HCEC 1CT (cell line): ENCODE measurements at places on chromosomes 13 and 19.

- DNase-seq: no peak
Measured at GRCh38 chr19:18057557-18057956, 29.2 kb downstream of the IL12RB1 start.

DNA sequence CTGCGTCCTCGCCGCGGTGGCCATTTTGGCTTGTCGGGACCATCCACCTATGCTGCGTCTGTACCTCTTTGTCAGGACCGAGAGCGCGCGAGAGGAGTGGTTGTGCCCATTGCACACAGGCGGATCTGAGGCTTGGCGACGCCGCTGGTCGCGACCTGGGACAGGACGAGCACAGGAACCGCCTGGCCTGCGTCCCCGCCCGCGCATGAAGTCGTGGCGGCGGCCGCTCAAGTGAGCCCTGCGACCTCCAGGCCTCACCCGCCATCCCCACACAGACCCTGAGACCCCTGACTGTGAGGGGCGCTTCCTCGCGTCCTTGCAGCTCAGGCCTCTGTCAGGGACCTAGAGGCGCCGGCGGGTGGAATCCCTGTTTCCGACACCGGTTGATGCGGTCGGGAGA is 16.8 kb downstream of the ZNF586 start:
- DNase-seq: no peak

DNA sequence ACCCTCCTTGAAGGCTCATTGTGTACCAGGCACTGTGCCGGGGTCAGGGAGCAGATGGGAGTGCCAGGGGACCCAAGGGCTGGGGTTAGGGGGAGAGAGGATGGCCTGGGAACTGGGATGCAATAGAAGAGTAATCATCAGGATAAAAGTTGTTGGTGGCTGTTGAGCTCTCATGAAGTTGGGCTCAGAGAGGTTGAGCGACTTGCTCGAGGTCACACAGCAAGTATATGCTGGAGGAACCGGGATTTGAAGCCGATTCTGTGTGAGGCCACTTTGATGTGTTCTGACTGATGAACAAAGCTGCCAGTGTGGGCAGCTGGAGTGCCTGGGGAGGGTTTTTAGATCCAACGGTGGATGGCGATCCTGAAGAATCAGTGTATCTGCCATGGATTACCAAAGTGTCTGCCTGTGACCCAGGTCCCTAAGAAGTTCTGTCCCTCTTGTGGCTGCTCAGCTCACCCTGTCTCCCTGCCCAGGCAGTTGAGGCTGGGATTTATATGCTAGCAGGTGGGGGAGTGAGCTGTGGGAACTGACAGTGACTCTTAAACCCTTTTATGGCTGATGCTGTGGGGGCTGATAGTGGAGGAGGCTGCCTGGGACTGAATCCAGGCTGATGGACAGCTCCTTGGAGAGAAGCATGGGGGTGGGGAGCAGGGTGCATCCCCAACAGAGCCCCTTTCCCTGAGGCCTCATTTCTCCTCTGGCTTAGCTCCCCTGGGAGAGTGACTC is 8.3 kb downstream of the ARHGEF18 start:
- DNase-seq: no peak

DNA sequence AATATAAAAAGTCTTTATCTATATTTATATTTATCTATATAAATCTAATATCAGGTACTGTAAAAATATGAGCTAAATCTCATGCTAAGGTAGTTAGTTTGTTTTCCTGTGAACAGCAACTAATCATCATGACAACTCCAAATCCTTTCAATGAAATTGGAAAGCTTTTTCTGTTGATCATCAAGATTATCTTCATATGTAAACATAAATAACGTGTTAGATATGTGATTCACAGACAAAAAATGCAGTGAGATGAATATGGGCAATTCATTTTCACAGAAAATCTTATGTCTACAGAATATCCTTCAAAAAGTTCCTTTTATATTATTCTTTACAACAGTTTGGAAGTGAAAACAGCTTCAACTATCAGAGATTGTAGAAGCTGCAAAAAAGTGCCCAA is 41.7 kb upstream of the EEF1AKMT1 start:
- no peak for DNase-seq

GRCh38 chr19:31351855-31352195 is 2.6 kb upstream of the TSHZ3 start:
- no peak for DNase-seq

GRCh38 chr13:106003651-106004050 is 531.8 kb downstream of the EFNB2 start:
- DNase-seq: no peak

DNA sequence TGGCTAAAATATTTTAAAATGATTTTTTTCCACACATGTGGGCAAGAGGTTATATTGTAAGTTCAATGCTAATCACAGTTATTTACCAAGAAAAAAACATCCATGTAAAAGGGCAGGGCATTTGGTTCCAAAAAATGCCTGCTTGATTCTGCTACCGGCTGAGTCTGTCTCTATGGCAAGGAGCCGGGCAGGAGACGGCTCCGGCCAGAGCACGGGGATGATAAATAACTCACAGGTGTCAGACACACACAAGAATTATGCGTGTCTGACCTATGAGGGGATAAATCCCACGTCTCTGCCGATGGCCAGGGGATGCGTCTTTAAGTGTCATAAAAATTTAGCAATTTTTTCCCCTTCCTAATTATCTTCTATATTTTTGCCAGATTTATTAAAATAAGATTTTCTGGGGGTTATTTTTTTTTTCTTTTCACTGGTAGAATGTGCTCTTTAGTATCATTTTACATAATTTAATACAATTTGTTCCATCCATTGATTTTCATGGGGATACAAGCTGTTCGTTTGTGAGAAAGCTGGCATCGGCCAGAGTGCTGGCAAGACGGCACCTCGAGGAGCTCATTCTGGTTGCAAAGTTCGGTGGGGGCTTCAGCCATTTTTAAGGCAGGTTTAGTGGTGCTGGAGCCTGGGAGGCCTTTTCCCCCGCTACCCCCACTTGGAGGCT is 253.9 kb downstream of the ZNF536 start:
- DNase-seq: no peak

GRCh38 chr19:15937771-15938170 is 3.4 kb upstream of the CYP4F11 start:
- DNase-seq: no peak

- DNase-seq: no peak
Measured at GRCh38 chr19:38617764-38618589, at the start of gene MAP4K1. Gene MAP4K1, minus strand, starts transcription at chr19:38617953. Its CDS starts 58 bp downstream, at chr19:38617895.

GRCh38 chr13:75368167-75368566 is 113.8 kb downstream of the TBC1D4 start:
- DNase-seq: peak; percentile 82

DNA sequence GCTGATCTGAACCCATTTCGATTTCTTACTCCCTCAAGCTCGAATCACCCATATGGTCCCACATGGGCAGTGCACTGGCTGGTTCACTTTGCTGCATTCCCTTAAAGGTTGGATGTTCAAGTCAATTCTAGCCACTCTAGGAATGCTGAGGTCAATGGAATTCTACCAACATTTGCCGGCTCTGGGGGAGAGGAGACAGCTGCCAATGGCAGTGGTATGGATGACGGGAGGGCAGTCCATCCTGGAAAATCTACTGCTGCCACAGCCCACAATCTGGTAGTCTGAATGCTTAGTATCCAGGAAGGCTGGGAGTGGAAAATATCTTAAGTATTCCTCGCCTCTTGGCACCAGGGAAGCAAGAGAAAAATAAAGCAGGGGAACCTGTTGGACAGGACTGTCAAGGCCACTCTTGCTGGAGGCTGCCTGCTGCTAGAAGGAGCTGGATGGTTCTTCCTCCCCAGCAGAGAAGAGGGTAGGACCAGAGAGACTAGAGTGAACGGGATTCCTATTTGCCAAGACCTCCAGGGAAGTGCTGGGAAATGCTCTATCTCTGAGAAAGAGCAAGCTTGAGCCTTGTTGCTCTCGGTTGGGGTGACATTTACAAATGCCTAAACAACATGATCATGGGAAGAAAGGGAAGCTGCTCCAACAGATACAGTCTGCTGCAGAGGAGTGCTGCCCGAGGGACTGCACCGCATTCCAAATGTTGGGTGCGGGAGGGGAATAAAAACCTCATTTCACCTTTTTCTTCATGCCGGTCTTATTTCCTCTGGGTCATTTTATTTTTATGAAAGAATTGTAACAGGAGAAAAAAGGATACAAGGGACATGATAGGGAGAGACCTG is 20.7 kb upstream of the HMGB1 start:
- DNase-seq: no peak

GRCh38 chr13:43787997-43788396 is 1.2 kb upstream of the ENOX1 start:
- DNase-seq: peak; percentile 67

- DNase-seq: no peak
Measured at GRCh38 chr19:19192910-19193423, 909 bp downstream of the RFXANK start.

DNA sequence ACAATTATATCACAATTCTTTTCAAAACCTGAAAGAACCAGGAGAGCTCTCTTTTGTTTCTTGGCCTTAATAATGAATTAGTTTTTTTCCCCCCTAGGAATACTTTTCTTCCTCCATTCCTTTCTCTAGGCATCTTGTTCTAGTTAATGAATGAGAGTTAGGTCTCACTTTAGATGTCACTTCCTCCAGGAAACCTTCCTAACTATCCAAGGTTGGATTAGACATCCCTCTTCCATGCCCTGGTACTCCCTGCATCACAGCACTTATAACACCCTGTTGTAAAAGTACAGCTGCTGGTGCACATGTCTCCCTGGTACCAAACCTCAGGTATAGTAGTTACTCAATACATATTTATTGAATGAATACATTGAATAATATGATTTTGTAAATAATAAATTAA is 21.2 kb upstream of the DGKH start:
- DNase-seq: no peak

GRCh38 chr13:94329277-94329676 is 150.2 kb downstream of the DCT start:
- no peak for DNase-seq

GRCh38 chr19:41001243-41001971 is 10.3 kb downstream of the CYP2B6 start:
- no peak for DNase-seq

GRCh38 chr19:2769218-2769617 is 13.9 kb downstream of the SGTA start:
- no peak for DNase-seq

GRCh38 chr19:48492925-48493717 is 18.5 kb downstream of the LMTK3 start:
- peak; percentile 95 for DNase-seq

- DNase-seq: peak; percentile 6
Measured at GRCh38 chr13:20057963-20058362, 99.4 kb downstream of the ZMYM2 start.

DNA sequence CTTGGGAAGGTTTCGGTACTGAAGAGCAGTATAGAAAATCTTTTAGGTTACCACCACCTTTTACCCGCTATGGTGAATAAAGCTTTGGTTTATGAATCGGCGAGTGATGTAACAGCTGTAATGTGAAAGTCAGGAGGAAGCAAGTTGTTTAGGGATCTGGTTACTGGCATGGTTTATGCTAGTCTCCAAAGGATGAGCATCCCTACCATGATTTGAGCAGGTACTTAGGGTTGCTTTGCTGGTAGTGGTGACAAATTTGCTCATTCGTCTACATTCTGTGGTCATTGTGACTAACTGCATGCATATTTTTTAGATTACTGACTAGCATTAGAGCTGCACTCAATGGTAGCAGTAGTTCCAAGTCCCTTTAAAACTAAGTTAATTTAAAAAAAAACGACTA is 104.1 kb downstream of the FRY start:
- DNase-seq: peak; percentile 69

DNA sequence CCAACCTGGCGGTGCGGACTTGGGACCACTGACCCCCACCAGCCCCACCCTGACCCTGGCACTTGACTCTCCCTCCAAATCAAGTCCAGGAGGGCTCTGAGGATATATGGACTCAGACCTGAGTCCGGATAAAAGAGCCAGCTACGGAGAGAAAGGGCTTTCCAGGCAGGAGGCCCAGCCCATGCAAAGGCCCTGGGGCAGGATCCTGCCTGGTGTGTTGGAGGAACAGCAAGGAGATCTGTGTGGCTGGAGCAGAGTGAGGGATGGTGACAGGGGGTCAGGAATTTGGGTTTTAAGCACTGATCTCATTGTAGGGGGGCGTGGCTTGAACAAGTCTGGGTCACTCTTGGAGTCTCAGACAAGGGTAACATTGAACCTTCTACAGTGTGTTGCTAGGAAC is 474 bp upstream of the ZNRF4 start:
- no peak for DNase-seq

- DNase-seq: no peak
Measured at GRCh38 chr13:51996641-51997040, 14.6 kb downstream of the ATP7B start.

DNA sequence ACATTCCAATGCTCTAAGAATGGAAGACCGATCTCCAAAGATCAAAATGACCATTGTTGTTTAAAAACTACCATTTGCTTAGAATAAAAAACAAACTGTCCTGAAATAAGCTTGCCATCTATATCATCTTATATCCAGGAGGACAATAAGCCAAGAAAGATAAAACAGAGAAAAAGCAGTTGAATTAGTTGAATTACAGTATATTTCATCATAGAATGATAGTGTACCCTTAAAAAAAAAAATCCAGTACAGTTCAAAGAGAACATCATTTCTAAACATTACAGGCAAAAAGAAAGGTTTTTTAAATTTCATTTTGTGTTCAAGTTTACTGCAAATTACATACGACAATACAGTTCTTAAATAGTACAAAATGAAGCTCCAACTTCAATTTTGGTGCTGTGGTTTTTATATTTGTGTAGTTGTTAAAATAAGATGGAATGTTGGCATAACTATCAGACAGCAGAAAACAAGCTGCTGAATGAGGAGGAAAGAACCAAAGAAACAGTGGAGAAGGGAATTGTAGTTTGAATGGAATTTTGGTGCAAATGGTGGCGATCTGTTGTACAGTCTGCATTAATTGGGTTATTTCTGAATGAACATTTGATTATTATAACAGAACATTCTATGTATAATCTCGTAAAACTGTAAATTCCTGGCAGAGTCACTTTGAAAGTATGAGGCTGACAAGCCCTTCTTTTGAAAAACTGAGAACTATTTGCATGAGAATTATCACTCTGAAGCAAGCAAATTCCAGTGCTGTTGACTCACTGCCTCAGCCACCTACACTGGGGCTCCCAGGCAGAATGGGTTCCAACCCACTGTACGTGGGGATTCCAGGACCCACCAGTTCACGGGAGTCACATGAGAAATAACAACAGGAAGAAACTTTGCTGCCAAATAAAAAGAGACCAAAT is 37.7 kb downstream of the LHFPL6 start:
- peak; percentile 96 for DNase-seq

GRCh38 chr13:69912630-69913029 is 195.0 kb upstream of the ATXN8OS start:
- no peak for DNase-seq

DNA sequence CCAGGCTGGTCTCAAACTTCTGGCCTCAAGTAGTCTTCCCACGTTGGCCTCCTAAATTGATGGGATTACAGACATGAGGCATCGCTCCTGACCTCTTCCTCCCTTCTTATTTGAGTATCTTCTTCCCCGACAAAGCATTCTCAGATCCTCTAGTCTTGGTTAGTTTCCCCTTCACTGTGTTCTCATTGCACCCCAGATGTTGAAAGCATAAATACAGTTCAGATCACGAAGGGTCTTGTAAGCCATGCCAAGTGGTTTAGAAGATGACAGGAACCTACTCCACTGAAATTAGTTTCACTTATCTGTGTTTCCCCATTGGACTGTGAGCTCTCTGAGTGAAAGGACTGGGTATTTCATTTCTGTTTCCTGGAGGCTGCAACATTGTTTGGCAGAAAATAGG is 100.7 kb downstream of the DGKH start:
- DNase-seq: no peak
